Naive thymus-derived CD8-positive, alpha-beta T cell (primary cell): ENCODE measurements at places on chromosomes 13 and 19.

- H3K4me3 ChIP-seq = no peak overlapping the region
- DNase-seq = no peak
- peaks cover 34% of the 10 kb centered on the region for H3K4me1 ChIP-seq
- no peaks in the 10 kb centered on the region for H3K36me3 ChIP-seq
- H3K27ac ChIP-seq = no peak overlapping the region
Observed at GRCh38 chr13:102769679-102770078, 3.9 kb downstream of the TEX30 start.

GRCh38 chr13:110560601-110561343 lies 750 bp downstream of the RAB20 start:
- H3K36me3 ChIP-seq = peaks cover 5% of the 10 kb centered on the region
- H3K27ac ChIP-seq = peak overlapping the region; percentile 58
- no peaks in the 10 kb centered on the region for H3K27me3 ChIP-seq

GRCh38 chr19:2208975-2209374 lies 27.2 kb downstream of the PLEKHJ1 start:
- no peak for DNase-seq
- H3K27ac ChIP-seq = no peak overlapping the region
- peaks cover 2% of the 10 kb centered on the region for H3K4me1 ChIP-seq
- no peaks in the 10 kb centered on the region for H3K27me3 ChIP-seq
- H3K36me3 ChIP-seq = no peaks in the 10 kb centered on the region

GRCh38 chr19:30579419-30579818 lies 207.2 kb downstream of the ZNF536 start:
- no peak overlapping the region for H3K27ac ChIP-seq
- no peaks in the 10 kb centered on the region for H3K4me1 ChIP-seq
- H3K36me3 ChIP-seq = no peaks in the 10 kb centered on the region
- DNase-seq = no peak
- H3K27me3 ChIP-seq = peaks cover 17% of the 10 kb centered on the region

DNA sequence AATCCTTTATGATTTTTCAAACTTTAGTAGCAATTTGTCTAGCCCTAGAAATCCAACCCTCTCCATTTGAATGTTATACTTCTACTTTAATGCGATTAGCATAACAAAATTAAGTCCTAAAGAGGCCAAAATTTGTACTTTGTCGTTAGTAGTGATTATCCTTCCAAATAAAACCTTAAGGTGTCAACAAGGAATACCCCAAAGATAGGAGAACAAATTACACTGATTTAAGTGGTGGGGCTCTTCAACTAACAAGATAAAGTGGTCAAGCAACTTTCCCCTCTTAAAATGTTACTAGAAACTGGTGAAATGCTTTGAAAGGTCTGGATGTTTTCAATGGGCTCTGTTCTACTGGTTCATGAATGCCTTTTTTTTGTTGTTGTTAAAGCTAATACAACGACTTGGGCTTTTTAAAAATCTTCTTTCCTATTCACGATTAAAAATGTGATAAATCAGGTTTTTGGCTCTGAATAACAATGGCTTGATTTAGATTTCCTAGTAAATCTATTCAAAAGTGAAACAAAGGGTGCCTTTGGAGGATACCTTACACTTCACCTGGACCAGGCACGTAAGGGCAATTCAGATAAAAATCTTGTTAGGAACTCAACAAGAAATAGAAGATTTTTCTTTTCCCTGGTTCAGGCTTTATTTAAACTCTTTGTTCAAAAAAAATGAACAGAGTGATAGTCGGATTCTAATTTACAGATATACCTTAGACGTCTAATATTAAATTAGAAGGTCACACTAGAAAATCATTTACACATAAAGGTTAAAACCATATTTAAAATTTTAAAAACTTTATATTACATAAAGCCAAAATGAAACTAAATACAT lies 3.1 kb downstream of the SOX21 start:
- no peak overlapping the region for H3K4me3 ChIP-seq
- H3K27ac ChIP-seq = no peak overlapping the region
- H3K4me1 ChIP-seq = peaks cover 9% of the 10 kb centered on the region
- peaks cover 13% of the 10 kb centered on the region for H3K36me3 ChIP-seq
- peaks cover 43% of the 10 kb centered on the region for H3K27me3 ChIP-seq

GRCh38 chr19:29878973-29879654 lies 62.9 kb upstream of the URI1 start:
- no peak for DNase-seq
- H3K4me3 ChIP-seq = no peak overlapping the region
- no peaks in the 10 kb centered on the region for H3K36me3 ChIP-seq
- H3K27ac ChIP-seq = no peak overlapping the region

- H3K36me3 ChIP-seq = no peaks in the 10 kb centered on the region
- H3K27me3 ChIP-seq = peaks cover 69% of the 10 kb centered on the region
- no peak overlapping the region for H3K4me3 ChIP-seq
- DNase-seq = no peak
- H3K27ac ChIP-seq = no peak overlapping the region
Observed at GRCh38 chr19:4586691-4587090, 27.2 kb upstream of the SEMA6B start.

DNA sequence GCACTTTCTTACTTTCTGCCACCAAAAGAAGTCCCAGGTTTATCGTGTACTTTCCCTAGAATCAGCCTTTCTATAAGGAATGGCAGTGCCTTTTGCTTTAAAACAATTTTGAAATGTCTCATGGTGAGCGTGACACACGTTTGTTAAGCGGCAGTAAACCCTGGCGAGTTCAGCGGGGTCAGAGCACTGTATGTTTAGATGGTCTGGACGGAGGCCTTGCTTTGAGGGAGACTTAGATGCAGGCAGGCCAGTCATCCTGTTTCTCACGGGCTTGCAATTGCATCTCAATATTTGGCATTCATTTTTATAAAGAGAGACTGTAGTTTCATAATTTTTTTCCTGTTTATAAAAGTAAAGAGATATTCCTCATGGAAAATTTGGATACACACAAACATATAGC lies 96.4 kb downstream of the TNFRSF19 start:
- no peaks in the 10 kb centered on the region for H3K4me1 ChIP-seq
- H3K4me3 ChIP-seq = no peak overlapping the region
- peaks cover 4% of the 10 kb centered on the region for H3K27me3 ChIP-seq
- no peak for DNase-seq
- no peaks in the 10 kb centered on the region for H3K36me3 ChIP-seq
- no peak overlapping the region for H3K27ac ChIP-seq

GRCh38 chr19:44847144-44848035 lies 1.3 kb downstream of the NECTIN2 start:
- H3K36me3 ChIP-seq = no peaks in the 10 kb centered on the region
- H3K27ac ChIP-seq = peak overlapping the region; percentile 83
- H3K4me1 ChIP-seq = peaks cover 20% of the 10 kb centered on the region

DNA sequence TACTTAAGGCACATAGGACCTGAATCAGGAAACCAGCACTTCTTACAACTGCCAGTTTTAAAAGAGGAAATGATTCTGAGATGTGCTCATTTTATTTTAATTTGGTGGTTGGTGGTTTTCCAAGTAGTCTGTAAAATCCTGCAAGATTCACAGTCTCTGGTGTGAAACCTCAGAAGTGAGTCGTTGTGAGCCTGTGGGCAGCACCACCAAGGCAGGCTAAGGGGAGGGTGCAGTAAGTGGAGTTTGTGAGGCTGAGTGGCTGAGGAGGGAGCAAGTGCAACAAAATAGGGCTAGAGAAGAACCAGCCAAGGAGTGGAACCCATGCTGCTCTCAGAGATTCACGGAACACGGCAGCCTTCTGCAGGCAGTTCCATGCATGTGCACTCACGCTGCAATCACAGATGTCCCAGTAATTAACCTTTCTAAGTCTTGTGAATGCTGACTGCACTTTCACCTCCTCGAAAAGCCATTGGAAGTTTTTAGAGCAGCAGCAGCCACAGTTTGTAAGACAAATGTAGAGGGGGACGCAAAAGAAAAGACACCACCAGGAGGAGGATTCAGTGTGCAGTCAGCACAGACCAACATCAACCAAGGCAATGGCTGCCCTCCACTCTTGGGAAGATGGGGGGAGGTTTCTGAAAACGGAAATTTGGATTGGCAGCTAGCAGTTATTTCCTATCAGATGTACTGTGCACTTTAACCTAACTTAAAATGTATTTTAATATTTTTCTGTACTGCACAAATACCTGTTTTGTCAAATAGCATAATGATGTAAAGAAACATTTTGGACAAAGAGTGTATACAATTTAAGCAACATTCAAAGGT lies 44.9 kb downstream of the ESD start:
- peak; percentile 14 for DNase-seq
- H3K27ac ChIP-seq = peak overlapping the region; percentile 49
- no peaks in the 10 kb centered on the region for H3K36me3 ChIP-seq
- peaks cover 35% of the 10 kb centered on the region for H3K4me1 ChIP-seq

GRCh38 chr19:47813304-47813994 lies 8.3 kb upstream of the CRX start:
- no peaks in the 10 kb centered on the region for H3K36me3 ChIP-seq
- H3K27me3 ChIP-seq = peaks cover 10% of the 10 kb centered on the region
- DNase-seq = peak; percentile 70
- no peak overlapping the region for H3K4me3 ChIP-seq
- H3K27ac ChIP-seq = no peak overlapping the region

GRCh38 chr13:94525781-94526180 lies 46.3 kb upstream of the DCT start:
- peaks cover 7% of the 10 kb centered on the region for H3K36me3 ChIP-seq
- no peak overlapping the region for H3K4me3 ChIP-seq
- no peaks in the 10 kb centered on the region for H3K27me3 ChIP-seq
- H3K4me1 ChIP-seq = no peaks in the 10 kb centered on the region
- no peak overlapping the region for H3K27ac ChIP-seq
- DNase-seq = no peak

- no peaks in the 10 kb centered on the region for H3K27me3 ChIP-seq
- H3K4me1 ChIP-seq = peaks cover 29% of the 10 kb centered on the region
- H3K36me3 ChIP-seq = no peaks in the 10 kb centered on the region
- no peak for DNase-seq
- H3K27ac ChIP-seq = peak overlapping the region; percentile 99
Observed at GRCh38 chr19:14081797-14082674, 3.5 kb downstream of the C19orf67 start.

DNA sequence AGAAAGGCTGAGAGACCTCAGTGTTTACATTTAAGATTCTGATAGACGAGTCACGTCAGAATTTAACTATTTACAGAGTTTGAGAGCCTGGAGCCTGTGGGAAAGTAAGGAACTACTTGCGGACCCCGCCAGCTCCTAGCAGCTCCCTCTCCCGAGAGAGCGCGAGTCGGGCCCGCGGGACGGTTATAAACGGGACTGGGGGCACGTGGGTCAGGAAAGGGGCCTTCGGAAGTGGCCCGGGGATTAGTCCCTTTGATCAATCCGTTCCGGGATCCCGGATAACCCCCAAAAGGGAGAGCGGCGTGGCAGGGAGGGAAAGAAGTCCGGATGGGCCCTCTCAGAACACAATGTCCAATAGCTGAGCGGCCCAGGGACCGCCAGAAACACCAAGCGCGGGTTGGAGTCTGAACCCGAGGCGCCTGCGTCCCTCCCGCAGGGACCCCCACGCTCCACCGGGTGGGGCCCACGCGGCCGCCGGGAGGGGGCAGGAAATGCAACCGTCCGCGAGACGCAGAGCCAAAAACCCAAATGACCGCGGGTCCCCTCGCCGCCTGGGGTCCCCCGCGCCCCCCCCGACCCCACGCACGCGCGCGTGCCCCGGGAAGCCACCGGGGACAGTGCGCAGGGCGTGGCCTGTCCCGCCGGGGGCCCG lies 3.6 kb downstream of the ZIC5 start:
- peak overlapping the region; percentile 38 for H3K27ac ChIP-seq
- H3K36me3 ChIP-seq = peaks cover 7% of the 10 kb centered on the region
- H3K4me1 ChIP-seq = peaks cover 25% of the 10 kb centered on the region
- H3K27me3 ChIP-seq = peaks cover 76% of the 10 kb centered on the region

DNA sequence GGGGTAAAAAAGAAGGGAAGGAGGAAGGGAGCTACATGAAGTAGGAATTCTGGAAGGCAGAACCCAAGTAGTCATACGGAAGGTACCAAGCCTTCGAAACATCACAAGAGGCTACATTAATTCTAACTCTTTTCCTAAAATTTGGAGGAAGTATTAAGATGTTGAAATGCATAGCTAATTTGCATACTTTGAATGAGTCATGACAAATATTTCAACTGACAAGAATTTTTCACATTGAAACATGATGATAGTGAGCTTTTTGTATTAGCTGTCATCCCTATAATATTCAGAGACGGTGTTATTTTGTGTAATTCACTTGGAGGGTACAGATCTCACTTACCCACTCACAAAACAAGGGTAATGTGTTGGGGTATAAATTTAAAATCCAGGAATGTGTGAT lies 9.1 kb upstream of the ACOD1 start:
- H3K36me3 ChIP-seq = no peaks in the 10 kb centered on the region
- no peak overlapping the region for H3K27ac ChIP-seq
- no peak overlapping the region for H3K4me3 ChIP-seq
- H3K27me3 ChIP-seq = peaks cover 3% of the 10 kb centered on the region

DNA sequence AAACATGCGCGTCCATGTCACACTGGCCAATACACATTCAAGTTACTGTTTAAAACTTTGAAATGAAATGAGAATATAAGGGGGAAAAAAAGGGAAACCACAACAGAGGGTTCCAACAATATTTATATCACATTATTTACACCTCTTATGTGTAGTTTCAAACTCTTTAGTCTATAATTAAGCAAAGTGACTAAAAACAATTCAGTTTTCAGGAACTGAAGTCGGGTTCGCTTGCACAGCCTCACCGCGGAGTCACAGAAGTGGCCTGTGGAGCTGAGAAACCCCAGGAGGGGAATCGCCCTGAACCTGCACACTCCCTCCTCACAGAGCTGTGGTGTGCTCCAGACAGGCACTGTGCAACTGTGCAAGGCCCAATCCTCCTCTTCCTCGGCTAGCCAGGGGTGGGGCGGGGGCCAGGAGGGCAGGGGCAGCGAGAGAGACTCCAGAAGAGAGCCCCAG lies 75.9 kb downstream of the STK24 start:
- H3K4me1 ChIP-seq = peaks cover 45% of the 10 kb centered on the region
- no peak for DNase-seq
- peak overlapping the region; percentile 36 for H3K27ac ChIP-seq
- peaks cover 58% of the 10 kb centered on the region for H3K36me3 ChIP-seq

GRCh38 chr19:41886761-41887710 lies 4.1 kb downstream of the ARHGEF1 start:
- peaks cover 55% of the 10 kb centered on the region for H3K36me3 ChIP-seq
- peak overlapping the region; percentile 99 for H3K27ac ChIP-seq
- H3K27me3 ChIP-seq = no peaks in the 10 kb centered on the region
- H3K4me1 ChIP-seq = peaks cover 57% of the 10 kb centered on the region
- H3K4me3 ChIP-seq = peak overlapping the region; percentile 94

GRCh38 chr13:112785483-112785856 lies 95.6 kb downstream of the ATP11A start:
- peaks cover 21% of the 10 kb centered on the region for H3K4me1 ChIP-seq
- DNase-seq = no peak
- no peak overlapping the region for H3K27ac ChIP-seq
- H3K36me3 ChIP-seq = peaks cover 4% of the 10 kb centered on the region
- no peak overlapping the region for H3K4me3 ChIP-seq

- H3K27ac ChIP-seq = no peak overlapping the region
- DNase-seq = no peak
- peaks cover 2% of the 10 kb centered on the region for H3K4me1 ChIP-seq
- no peaks in the 10 kb centered on the region for H3K27me3 ChIP-seq
- H3K4me3 ChIP-seq = no peak overlapping the region
Observed at GRCh38 chr19:17011485-17011884, 15.1 kb downstream of the CPAMD8 start.
